ENCODE measurements at places on chromosomes 16 and 17.

- no peak for DNase-seq
These were observed 5.0 kb downstream of the TAOK2 start for GRCh38 chr16:29978564-29979270.

DNA sequence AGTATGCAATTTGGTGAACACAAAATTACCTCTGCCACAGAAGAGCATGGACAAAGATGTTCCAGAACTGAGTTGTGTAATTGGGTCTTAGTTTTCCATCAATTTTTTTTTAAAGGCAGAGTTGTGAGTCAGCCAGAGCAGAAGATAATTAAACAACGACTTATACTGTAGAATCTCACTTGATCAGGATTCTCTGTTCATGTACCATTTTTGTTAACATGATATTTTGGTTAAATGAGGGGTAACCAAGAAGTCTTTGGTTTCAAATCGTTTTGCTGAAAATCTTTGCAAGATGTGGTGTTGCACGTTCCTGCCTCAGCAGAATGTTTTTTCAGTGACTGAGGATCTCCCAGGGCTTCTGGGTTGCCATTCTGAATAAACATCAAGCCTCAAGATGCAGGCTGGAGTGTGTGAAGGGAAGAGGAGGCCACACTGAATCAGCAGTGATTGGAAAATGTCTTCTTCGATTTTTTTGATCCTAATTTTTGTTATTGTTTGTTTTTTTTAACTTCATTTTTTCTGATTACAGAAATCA lies 232.6 kb upstream of the IRX3 start:
- DNase-seq, result no peak

DNA sequence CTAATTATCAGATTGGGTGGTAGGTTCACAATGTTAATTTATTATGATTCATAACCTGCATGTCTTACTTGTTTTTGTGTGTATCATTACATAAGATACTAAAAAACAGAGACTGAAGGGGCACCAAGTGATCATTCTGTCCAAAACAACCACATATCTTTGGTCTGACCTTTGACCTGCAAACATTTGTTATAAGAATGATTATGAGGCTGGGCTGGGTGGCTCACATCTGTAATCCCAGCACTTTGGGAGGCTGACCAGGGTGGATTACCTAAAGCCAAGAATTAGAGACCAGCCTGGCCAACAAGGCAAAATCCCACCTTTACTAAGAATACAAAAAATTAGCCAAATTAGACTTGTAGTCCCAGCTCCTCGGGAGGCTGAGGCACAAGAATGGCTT lies 116.4 kb downstream of the SPAG9 start:
- DNase-seq, result no peak

DNA sequence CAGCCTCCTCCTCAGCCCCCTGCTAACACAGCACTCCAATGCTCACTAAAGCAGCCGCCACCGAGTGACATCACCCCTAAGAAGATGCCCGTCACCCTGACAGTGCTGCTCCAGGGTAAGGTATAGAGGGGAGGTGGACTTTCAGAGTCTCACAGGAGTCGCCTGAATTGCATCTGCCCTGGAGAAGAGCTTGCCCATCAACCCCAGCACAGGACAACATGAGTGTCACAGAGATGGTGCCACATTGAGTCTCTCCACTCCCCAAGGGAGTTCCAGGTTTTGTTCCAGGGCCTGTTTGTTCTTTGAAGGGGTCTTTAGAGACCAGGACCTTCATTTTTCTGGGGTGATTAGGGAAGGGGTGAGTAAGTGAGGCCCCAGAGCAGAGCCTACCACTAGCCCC lies 2.2 kb upstream of the P2RX5 start:
- no peak for DNase-seq

DNA sequence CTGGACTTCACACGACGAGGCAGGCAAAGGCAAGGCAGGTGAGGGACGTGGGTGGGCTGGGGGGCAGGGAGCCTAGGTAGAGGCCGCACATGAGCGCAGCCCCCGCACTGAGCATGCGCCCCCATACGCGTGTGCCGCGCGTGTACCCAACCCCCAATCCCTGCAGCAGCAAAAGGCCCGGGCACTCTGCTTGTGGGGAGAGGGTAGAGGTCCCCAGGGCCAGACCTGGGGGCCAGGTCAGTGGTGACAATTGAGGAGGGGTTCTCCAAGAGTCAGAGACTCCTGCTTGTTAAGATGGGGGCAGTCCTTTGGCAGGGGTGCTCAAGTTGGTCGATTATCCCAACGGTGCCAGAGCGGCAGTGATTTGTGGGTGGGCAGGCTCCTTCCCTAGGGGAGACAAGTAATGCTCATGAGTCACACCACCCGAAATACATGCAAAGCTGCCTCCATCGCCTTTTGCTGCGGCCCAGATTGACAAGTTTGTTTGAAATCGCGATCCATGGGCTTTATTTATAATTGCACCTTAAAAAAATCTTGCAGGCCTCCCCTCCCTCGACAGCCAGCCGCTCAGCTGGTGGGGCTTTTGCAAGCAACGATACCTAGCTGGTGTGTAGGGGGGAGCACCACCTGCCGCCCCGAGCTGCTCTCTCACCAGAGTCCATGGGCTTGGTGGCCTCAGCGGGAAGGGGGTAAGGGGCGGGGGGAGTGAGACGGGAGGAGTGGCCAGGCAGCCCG lies 1.1 kb upstream of the GIT1 start:
- no peak for DNase-seq

GRCh38 chr16:9297437-9298113 lies 206.1 kb downstream of the HAPSTR1 start:
- no peak for DNase-seq

All from muscle of arm (tissue), 14 donors.